ENCODE measurements at places on chromosomes 11 and 22.
A peak's percentile ranks its signal among the peaks of the same experiment; 100 is the strongest.

- DNase-seq = no peak
Observed at GRCh38 chr11:129804012-129804411, 11.6 kb upstream of the TMEM45B start.

GRCh38 chr11:119828819-119829218 lies 99.8 kb upstream of the NECTIN1 start:
- no peak for DNase-seq

DNA sequence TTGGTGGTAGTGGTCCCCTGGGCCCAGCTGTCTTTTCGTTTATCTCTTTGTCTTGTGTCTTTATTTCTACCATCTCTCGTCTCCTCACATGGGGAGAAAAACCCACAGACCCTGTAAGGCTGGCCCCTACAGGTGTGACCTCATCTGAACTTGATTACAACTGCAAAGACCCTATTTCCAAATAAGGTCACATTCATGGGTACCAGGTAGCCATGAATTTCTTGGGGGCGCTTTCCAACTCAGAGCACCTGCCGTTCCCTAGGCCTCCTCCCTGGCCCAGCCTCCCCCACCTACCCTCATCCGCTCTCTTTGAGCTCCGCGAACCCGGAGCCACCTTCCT lies 14.0 kb upstream of the RRP7A start:
- DNase-seq = no peak

GRCh38 chr22:39992088-39992826 lies 2.5 kb upstream of the FAM83F start:
- DNase-seq = no peak

- DNase-seq = no peak
Observed at GRCh38 chr11:69396948-69397307, 84.5 kb upstream of the LINC01488 start.

DNA sequence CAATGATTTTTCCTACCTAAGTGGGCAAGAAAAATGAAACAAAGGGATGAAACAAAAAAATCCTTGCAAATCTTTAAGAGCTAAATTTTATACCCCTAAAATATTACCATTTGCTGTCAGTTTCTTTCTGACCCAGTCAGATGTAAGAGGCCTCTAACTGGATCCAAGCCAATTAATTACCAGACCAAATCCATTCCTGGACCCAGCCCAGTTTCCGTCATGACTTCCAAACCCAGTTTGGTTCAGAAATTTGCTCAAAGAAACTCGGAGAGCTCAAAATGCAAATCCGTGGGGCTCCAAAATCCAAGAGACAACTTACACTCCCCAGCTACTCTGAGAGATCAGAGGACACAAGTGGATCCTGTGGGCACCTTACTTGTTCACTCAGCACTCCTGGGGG lies 46.8 kb downstream of the TRIM44 start:
- DNase-seq = no peak

DNA sequence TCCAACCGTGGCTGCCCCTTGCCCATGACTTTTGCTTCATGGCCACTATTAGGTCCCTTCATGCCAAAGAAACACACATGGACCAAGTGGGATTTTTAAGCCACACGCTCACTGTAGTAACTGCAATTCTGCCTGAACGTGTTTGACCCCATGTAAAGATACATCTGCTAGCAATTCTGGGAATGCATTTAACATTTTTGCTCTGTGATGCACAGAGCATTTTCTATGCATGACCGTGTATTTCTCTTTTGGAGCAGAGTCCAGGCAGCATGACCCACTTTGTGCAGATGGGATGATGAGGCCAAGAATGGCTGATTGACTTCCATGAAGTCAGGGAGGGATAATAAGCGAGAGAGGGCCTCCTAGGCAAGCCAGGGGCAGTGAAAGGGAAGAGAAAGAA lies 108.5 kb downstream of the TP53I11 start:
- DNase-seq = peak; percentile 97

GRCh38 chr11:116826751-116827431 lies 2.8 kb upstream of the APOC3 start:
- DNase-seq = no peak

DNA sequence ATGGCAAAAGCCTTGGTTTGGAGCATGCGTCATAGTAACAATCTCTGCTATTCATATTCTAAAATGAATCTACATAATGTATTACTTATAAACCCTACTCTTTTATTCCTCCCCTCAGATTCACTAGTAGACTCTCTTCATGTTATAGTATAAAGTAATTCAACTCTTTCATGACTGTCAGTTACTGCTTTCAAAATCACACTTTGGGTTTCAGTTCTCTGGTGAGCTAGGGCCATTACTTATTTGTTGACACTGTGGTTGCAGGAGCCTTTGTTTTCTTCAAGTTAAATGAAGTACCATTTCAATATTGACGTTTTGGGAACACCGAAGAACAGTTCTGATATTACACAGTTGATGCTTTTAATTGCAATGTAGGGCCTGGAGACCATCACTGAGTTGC lies 378.4 kb downstream of the DDX10 start:
- DNase-seq = no peak

- no peak for DNase-seq
Observed at GRCh38 chr11:117818041-117818873, 6.3 kb downstream of the FXYD2 start.

- DNase-seq = no peak
Observed at GRCh38 chr22:35947794-35948425, 80.7 kb downstream of the RBFOX2 start.

DNA sequence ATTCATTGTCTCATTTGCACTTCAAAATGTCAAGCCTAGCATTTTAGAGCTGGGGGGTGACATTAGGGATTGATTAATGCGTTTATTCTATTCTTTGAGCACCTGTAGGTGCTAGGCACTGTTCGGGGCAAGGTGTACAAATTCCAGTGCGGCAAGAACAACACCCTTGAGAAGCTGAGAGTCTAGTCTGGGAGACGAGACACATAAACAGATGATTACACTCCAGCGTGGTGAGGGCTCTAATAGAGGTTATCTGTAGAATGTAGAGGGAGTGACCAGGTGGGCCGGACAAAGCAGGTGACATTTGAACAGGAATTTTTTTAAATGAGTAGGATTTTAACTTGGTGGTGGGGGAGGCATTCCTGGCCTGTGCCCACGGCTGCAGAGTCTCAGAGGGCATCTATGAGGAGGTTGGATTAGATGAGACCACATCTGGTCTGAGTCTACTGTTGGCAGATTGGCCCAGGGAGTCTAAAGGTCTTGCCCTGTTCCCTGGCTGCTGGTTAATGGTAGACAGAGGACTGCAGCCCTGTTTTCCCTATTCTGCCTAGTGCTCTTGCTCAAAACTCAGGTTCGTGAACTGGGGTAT lies 970 bp downstream of the CAT start:
- DNase-seq = no peak

DNA sequence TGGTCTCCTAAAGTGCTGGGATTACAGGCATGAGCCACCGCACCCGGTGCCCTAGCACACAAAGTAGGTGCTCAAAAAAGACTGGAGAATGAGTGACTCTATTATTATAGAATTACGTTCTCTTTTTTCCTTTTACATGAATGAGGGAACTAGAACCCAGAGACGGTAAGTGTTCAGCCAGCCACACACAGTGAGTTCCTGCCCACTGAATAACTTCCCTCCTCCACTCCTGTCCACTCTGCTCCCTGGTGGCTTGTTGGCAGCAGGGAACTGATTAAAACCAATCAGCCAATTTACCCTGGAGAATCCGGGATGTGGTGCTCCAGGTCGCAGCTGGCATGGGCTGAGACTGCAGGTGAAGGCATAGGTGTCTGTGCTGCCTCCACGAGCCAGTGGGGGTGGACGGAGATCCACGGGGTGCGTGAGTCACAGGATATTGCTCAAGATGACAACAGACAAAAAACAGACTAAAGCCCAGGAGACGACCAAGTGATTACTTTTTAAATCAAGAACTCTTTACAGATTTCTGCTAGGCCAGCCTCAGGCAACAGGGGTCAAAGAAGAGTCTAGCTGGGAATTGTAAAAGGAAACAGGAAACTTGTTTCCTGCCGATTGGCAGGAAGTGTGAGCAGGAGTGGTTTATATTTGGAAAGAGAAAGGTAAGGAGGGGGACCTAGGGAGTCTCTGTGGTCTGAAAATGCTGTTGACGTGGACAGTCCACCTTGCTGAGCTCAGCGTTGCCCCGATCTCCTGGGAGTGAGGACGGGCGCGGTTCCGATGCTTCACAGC lies 95.2 kb upstream of the TP53I11 start:
- DNase-seq = peak; percentile 32

DNA sequence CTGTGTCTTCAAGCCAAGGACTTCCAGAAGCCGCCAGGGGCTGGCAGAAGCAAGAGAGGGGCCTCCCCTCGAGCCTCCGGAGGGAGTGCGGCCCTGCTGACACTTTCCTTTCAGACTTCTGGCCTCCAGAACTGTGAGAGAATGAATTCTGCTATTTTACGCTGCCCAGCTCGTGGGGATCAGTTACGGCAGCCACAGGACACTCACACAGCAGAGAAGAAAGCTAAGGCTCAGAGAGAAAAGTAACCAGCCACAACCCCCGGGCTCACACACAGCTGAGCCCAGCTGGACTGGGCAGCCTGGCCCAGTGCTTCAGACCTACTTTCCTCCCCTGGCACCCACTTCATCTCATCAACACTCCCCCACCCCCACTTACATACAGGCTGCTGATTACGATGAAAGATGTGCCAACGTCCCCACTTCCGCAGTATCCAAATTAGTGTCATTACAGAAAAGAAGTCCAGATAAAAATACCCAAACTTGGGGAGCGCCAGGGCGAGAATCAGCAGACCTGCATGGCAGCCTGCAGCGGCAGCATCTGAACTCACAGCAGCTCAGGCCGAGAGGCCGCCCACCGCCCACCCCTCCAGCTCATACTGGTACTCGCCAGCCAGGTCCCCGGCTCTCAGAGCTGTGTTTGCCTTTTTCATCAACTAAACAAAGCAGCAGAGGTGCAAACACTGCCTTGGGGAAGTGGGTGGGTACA lies 15.3 kb downstream of the PHF21B start:
- no peak for DNase-seq

DNA sequence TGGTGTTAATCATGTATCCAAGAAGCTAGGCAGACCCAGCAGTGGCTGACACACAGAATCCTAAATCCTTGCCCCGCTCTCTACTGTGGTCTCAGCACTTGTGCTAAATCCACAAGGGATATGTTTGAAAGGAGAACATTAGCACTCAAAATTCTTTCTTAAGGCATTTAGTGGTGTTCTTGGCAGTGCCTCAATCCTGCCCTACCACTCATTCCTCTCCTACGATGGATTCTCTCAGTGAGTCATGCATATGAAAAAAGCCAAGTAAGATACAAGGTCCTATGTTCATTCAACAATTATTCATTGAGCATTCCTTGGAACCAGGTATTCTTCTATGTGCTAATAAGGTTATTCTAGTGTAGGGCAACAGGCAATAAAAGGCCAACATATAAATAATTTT lies 31.2 kb downstream of the RRP8 start:
- peak; percentile 84 for DNase-seq

DNA sequence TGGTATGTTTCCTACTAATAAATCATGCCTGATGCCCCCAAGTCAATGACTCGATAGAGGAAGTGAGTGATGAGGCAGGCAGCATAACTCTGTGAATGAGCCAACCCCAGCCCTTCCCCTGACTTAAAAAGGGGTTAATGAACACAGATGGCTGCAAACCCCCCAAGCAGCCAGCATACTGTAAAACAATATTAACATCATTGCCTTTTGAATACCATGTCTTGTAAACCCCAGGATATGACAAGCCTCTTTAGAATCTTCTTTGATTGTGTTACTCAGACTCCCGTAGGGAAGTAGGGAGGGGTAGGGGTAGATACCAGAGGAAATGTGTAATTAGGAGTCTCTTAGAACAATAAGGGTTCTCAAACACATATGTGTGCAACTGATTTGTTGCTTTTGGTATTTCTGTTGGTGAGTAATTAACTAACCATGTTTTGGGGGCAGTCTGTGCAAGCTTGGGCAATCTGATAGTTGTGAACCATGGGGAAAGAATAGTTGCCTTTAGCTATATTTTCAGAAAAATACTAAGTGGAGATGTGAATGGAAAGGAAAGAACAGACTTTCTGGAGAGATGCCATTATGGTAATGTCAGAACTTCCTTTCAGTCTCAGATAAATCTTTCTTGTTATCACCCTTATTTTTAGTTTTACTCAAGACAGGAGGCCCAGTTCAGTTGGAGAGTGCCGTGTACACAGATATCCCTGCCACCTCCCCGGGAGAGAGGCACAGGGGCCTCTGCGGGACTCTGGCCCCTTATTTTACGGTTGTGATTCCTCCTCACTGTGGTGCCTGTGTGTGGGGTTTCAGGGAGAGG lies 701.8 kb downstream of the NTM start:
- DNase-seq = peak; percentile 99

GRCh38 chr11:12979928-12980689 lies 29.0 kb upstream of the RASSF10 start:
- no peak for DNase-seq

GRCh38 chr22:23190526-23190925 lies 10.2 kb downstream of the BCR start:
- no peak for DNase-seq

- DNase-seq = no peak
Observed at GRCh38 chr11:111329306-111330204, 31.2 kb downstream of the POU2AF3 start.

Measured in fibroblast of skin of scalp (primary cell).